SIG-M5 (cell line): ENCODE measurements at places on chromosomes 4 and X.

DNA sequence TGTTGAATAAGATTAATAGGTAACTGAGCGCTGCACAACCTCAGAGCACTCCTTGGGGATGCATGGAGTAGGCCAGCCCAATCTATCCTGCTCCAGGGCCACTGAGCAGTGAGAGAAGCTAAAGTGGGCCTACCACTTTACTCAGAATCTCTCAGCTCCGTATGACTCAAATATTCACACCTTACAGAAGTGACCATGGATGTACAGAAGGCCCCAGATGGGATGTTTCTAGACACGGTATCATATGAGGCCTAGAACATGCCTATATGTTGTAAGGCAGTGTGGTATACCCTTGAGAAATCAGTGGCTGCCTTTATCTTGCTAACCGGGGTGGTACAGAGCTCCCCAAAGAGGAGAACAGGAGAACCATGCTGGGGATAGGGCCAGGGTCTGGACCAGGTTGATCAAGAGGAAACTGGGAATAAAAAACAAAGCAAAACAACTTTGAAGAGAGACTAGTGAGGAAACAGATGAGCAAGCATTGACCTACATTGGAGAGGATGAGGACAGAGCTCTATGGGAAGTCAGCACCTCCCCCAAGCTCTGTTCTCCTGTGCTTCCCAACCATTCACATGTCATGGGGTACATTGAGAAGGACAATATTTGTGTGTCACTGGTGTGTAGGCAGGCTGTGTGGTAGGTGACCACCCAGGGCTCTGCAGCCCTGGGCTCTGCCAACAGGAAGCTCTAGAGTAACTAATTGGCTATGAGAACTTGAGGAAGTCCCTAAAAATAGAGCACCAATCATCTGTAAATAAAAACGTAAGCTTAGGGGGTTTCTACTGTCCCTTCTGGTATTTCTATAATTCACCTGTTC is 31.4 kb downstream of the HOPX start:
- no peak for DNase-seq

- DNase-seq: no peak
These were observed 47.4 kb downstream of the REPS2 start for GRCh38 chrX:16993791-16994318.

DNA sequence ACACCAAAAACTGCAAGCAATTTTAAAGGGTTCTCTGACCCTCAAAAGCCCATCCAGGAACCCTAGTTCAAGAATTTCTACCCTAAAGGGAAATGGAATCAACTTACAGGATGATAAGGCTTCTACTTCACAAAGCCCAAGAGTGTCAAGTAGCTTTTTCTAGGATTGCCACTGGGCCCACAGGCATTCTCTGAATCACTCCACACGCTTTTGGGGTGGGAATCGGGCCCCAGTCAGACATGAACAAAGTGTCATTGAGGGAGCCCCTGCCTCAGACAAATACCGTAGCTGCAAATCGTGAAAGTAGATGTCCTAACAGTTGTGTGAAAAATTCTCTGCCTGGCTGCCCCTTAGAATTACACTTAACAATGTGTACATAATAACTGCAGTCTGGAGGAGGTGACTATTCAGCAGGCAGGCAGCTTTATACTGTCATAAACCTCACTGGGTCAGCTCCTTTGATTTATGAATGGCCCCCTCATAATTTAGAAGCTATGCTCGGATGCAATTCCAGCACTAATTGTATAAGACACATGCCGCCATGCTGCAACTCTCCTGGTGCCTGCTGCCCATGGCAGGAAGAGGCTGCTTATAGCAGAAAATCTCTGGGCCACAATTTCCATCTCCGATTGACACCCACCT is 36.7 kb downstream of the CHRDL1 start:
- no peak for DNase-seq

DNA sequence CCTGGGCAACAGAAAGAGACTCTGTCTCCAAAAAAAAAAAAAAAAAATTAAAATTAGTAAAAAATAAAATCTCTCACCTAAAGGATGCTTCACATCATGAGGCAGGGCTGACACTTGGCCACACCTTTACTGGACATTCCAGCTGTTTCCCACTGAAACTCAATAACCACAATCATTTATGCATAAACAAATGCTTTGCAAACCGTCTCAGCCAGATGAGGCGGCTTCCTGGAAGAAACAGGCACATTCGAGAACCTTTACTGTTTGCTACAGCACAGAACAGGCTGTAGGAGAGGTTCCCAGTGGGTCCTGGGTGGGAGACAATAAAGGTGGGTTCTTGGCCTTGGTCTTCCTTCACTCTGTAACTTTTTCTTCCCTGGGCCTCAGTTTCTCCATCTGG is 10.9 kb upstream of the TBC1D14 start:
- DNase-seq: no peak

DNA sequence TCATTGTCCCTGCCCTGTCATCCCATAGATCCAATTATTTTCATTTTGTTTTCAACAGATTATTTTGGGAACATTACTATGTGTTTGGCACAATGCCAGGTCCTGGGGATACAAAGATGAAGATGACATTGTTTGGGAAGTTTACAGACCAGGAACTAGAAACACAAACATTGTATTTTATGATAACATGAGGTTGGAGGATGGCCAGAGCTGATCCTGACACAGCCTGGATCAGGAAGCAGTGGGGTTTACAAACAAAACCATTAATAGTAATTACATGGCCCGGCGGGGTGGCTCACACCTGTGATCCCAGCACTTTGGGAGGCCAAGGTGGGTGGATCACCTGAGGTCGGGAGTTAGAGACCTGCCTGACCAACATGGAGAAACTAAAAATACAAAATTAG is 29.9 kb downstream of the CLRN2 start:
- DNase-seq: no peak

- DNase-seq: no peak
These were observed 1.6 kb upstream of the CHIC2 start for GRCh38 chr4:54066088-54066415.

GRCh38 chr4:10326075-10326474 is 131.2 kb downstream of the ZNF518B start:
- DNase-seq: no peak
